Naive thymus-derived CD8-positive, alpha-beta T cell (primary cell): ENCODE measurements at places on chromosomes 2 and 18.

- DNase-seq: no peak
Measured at GRCh38 chr2:11914455-11914854, 168.0 kb downstream of the LPIN1 start.

GRCh38 chr2:199742884-199743283 lies 108.1 kb downstream of the FTCDNL1 start:
- DNase-seq: no peak

DNA sequence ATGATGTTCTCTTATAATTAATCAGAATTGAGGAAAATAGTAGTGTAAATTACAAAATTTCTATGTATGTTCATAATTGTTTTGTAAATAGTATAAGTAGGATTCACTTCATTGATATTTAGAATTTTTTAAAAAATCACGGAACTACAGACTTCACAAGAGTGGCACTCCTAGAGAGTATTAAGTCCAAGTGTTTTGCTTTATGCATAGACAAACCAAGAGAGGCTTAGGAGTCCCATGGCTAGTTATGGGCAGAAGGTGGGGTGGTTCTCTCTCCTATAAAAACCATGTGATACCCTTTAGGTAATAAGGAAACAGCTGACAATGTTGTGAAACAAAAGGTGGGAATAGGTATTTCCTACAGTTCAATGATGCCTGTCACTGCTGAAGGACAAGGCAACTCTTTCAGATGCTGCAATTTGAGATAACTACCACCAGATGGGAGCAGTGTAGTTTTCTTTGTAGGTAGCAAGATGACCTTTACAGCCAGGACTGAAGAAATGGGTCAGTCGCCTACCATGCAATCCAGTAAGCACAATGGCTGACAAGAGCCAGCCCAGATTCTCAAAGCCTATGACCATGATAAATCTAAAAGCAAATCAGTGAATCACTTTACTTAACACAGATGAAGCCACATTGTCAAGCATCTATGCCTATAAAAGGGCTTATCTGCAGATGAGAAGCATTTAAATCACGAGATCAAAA lies 83.9 kb downstream of the AAK1 start:
- DNase-seq: no peak

DNA sequence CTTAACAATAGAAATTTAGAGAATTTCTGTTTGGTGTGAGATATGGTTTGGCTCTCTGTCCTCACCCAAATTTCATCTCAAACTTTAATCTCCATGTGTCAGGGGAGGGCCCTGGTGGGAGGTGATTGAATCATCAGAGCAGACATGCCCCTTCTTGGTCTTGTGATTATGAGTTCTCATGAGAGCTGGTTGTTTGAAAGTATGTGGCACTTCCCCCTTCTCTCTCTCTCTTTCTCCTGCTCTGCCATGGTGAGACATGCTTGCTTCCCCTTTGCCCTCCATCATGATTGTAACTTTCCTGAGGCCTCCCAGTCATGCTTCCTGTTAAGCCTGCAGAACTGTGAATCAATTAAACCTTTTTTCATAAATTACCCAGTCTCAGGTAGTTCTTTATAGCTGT lies 524.7 kb upstream of the ACVR2A start:
- no peak for DNase-seq

- DNase-seq: no peak
Measured at GRCh38 chr18:64785686-64786085, 636.8 kb upstream of the LINC00305 start.

GRCh38 chr2:105571445-105571987 lies 172.7 kb upstream of the FHL2 start:
- no peak for DNase-seq

GRCh38 chr2:85578243-85579180 lies 1.1 kb downstream of the VAMP8 start:
- no peak for DNase-seq

GRCh38 chr18:80205294-80205693 lies 42.0 kb downstream of the PARD6G start:
- no peak for DNase-seq

- no peak for DNase-seq
Measured at GRCh38 chr2:161020437-161020836, 139.8 kb upstream of the TANK start.

- DNase-seq: no peak
Measured at GRCh38 chr18:33427549-33427948, 13.0 kb downstream of the CCDC178 start.

DNA sequence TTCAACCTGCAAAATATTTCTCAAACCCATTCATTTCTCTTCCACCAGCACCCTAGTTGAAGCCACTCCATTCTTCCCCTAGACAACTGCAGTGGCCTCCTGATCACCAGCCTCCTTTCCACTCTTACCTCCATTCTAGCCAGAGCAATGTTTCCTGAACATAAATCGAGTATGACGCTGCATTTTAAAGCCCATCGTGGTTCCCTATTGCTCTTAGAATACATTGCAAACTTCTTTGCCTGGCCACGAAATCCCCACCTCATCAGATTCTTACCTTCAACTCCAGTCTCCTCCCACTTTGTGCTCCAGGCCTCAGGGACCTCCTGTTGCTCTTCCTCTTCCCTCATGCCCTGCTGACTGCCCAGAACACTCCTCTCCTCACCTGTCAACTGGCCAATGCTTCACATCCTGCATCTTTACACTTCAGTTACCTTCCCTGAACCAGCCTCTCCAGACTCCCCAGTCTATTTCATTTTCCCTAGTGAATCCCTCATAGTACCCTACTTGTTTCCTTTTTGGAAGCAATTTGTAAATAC lies 176.5 kb upstream of the CTAGE1 start:
- no peak for DNase-seq

- DNase-seq: no peak
Measured at GRCh38 chr2:231393149-231394131, 2.1 kb upstream of the B3GNT7 start.

DNA sequence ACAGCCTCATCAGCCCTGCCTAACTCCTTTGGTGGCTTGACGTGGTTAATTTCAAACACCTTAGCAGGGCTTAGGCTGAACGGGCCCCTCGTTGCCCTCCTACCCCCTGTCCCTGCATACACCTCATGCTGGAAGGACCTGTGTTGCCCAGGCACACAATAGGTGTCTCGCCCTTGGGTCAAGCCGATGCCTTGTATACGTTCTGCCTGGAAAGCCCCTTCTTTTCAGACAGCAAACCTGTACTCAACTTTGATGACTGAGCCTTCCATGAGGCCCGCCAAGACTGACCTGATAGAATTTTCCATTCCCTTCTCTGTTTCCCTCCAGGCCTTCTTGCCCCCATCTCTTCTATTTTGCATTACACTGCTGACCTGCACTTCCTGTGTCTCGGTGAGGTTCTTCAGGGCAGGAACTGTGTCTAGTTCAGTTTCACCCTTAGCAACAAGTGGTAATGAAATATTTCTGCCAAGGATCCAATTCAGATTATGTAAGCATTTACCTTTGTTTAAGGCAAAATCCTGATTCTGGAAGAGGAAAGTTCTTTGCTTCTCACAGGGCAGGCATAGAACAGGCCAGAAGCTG lies 7.9 kb downstream of the GREB1 start:
- DNase-seq: no peak

GRCh38 chr2:144376460-144376859 lies 143.5 kb downstream of the ZEB2 start:
- no peak for DNase-seq

DNA sequence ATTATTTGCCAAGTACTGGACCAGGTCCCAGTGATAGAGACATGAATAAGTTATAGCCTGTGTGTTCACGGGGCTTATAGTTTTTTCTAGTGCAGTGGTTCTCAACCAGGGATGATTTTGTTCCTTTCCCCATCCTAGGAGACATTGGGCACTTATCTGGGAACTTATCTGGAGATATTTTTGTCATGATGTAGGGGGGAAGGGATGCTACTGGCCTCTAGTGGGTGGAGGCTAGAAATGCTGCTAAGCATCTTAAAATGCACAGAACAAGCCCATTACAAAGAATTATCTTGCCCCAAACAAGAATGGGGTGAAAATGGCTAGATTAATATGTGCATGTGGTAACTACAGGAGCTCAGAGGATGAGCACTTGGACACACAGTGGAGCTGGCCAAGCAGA lies 75.2 kb downstream of the KLHL29 start:
- DNase-seq: no peak

- DNase-seq: no peak
Measured at GRCh38 chr2:120632796-120633646, 102.6 kb upstream of the GLI2 start.

- no peak for DNase-seq
Measured at GRCh38 chr2:240182476-240182875, 42.0 kb upstream of the OTOS start.

DNA sequence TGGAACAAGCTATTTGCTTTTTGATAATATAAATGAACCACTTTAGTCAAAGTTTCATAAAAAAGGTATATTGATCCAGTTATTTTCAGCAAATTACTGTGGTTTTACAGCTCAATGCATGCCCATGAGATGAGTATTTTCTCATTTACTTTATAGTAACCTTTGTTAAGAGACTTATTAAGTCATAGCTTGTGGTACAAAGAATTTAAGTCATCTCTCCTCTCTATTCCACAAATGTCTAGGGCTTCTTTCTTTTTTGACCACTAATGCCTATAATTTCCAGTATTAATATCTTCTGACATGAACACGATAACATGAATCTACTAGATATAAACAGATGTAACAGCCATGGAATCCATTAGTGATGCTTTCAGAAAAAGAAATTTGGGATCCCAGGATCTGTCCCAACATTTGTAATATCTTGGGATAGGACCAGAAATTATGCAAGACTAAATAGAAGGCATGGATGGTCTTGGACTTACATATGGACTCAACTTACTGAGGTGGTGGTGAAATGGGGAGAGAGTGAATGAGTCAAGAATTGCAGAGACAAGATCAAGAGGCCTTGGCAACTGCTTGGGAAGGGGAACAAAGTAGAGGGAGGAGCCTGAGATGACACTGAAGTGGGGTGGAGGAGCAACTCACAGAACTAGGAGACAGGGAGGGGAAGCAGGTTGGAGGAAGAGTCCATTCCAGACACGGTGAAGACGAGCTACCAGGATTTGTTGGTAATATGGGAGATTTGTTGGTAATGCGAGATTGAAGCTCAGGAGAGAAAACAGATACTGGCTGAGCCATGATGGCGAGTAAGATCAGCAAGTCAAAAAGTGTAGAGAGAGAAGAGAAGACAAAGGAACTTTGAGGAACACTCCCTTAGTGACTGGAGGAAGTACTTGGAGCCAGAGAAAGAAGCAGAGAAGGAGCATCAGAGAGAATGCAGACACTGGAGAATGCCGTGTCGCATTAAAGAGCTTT lies 42.4 kb upstream of the KDM3A start:
- DNase-seq: no peak

- no peak for DNase-seq
Measured at GRCh38 chr2:9895669-9896590, 52.7 kb downstream of the TAF1B start.

GRCh38 chr18:22163416-22164161 lies 5.8 kb upstream of the GATA6 start:
- DNase-seq: no peak

DNA sequence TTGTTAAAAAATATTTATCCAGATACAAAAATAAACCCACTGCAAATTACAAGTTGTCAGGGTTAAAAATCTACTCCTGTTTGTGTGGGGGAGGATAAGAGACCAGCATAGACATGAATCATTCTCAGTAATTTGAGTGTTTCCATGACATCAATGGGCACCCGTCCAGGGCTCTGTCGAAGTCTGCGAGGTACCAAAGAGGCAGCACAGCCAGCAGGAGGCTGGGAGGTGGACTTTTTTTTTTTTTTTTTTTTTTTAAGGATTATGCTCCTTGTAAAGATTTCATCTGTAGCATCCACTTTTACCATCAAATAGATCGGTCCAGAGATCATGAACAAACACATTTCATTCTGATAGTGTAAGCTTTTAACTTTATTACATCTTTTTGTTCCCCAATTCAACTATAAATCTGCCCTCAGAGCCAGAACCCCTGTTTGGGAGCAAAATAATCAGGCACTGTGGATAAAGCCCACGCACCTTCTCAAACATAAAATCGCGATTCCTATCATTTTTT lies 182.0 kb downstream of the TCF4 start:
- DNase-seq: no peak

DNA sequence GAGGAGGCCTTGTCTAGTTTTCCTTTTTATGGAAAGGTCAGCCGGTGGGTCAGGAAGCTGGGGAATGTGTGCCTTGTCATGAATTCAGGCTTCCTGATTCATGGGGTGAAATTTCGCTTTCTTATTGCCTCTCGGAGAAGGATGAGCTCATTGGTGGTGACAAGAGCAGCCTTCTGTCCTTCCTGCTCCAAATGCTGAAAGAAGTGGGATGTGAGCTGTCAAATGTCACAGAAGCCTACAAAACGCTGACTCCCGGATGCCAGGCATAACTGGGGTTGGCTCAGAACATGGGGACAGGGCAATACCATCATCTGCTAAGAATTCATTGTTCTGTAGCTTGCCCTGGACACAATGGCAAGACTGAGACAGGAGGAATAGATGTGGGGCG lies 55.8 kb upstream of the FAM136A start:
- no peak for DNase-seq

DNA sequence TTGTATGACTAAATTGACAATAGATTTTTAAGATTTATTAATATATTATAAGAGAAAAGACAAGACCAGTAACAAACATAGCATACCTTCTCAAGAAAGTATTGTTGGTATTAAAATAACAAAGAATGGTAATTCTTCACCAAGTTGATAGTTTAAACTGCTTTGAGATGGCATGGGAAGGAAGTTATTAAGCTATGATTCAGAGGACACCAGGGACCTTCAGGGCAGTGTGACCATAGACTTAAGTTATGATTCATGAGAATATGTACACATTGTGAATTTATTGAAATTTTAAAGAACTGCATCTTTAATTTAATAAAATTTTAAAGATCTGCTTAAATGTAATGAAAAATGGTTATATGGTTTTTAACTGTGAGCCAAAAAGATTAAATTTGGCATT lies 205.7 kb downstream of the DSEL start:
- no peak for DNase-seq
